ENCODE measurements at places on chromosomes 3 and 15.

DNA sequence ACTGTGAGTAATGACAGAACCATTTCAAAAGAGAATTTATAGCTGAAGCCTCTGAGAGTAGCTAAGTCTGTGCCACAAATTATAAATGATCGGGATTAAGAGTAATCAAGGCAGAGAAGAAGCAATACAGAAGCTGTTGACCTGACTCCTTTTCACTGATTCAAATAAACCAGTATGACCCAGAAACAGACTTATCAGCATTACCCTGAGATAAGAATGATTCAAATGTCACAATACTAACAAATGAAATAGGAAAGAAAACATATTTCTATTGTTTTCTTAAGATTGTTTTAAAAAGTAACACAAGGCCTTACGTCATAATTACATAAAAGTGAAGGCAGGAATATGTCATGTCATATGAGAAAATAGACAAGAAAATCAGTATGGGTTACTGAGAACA is 1534.6 kb downstream of the SI start:
- no peak for DNase-seq

DNA sequence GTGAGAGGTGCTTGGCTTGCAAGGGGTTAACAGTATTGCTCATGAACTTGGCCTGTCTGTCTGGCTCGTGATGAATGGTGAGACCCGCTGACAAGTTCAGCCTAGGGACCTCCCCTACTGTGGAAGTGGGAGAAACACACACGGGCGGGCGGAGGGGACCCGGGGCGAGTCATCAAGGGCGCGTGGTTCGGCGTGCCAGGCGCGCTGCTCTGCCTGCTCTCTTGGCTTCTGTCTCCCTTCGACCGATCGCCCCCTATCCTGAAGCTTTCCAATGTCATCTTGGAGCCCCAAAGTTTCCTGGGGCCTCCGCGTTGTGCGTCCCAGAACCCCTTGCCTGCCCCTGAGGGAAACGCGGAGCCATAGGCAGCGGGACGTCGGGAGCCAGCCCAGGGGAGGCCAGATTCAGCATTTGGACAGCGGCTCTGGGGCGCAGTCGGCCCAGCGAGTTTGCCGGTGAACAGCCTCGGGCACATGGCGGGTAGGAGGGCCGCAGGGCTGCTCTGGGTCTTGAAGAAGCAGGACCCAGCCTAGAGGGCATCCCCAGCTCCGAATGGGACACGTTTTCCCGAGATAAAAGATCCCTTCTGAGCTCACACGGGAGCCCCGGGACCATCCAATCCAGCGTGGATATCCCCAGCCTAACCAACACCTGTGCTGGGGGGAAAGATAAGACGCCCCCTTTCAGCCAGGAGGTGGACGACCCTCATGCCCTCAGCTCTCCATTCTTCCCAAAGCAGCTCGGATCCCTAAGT is 27.0 kb upstream of the POLG start:
- DNase-seq, result peak; percentile 58

GRCh38 chr3:185651971-185652370 is 65.9 kb downstream of the SENP2 start:
- DNase-seq, result no peak

DNA sequence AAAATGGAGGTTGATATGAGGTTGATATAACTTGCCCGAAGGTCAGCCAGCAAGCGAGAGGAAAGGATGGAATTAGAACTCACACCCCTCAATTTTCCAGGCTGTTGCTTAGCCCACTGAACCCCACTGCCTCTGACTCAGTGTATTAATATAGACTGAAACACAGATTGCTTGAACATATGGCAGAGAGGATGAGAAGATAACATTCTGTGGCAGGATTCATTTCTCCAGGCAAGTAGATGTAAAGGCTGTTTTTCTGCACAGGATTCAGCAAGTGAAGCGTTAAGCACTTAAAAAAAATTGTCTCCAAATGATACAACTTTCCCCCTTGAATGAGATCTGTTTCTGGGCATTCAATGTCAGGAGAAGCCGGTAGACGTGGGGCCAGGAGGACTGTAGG is 335.2 kb downstream of the GAP43 start:
- DNase-seq, result no peak

DNA sequence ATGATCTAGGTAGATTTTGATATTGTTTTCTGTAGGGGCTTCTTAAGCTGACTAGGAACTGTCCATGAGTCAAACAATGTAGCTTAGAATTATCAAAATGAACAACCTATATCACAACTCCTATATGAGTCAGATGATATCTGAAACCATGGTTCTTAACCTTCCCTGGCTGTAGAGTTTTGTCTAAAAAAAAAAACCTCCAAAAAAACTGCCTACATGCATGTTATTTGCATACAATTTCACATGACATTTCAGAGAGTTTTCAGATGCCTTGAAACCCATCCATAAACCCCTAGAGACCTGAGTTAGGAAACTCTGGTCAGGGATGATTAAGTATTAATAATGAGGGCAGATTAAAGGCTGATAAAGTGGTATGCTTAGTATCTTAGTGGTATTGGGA is 157.0 kb downstream of the CHST2 start:
- no peak for DNase-seq

GRCh38 chr3:17144665-17144993 is 259.9 kb downstream of the PLCL2 start:
- DNase-seq, result no peak

DNA sequence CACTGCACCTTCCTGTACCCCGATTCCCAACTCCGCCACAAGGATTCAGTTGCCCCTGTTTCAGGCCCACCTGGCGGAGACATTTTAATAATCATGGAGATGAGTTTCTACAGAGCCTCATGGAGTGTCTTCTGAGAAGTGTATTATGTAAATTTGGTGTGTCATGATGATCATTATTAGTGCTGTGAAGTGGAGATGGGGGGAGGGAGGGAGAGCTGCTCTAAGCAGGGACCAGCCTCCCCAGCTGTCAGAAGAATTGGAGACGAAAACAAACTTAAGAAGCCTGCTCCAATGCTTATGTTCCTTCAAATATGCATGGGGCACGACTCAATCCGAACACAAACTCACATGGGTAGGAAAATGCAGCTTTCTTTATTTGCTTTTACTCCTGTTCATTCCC is 127.8 kb downstream of the EPHB1 start:
- no peak for DNase-seq

DNA sequence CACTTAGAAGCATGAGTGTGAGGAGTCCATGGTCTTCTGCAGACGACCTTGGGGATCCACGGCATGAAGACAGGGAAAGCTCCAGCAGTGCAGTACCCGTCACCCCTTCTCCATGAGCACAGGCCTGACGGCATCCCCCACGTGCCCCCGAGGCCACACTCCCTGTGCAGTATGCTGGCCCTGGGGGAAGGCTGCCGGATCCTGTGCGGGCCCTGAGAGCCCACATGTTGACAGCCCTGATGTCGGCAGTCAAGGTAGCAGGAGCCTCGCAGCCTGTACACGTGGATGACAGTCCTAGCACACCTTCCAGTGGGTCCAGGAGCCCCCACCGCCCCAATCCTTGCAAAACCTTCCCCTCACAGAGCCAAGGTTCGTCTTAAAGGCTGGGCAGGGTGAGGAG is 195.3 kb downstream of the ATP10A start:
- DNase-seq, result no peak

DNA sequence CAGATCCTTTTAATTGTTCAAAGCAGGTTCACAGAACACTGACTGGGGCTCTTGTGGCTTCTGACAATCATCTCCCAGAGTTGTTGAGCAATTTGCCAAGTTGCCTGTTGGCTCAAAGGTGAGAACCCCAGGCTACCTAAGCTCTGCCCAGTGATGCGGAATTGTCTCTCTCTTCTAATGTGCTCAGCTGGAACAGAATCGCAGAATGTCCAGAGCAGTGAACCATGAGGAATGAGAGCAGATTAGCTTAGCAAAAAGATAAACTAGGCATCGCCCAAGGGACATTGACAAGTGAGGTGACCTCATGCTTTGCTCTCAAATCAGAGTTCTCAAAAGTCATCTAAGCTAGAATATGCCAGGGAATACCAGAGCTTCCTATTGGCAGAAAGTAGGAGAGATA is 148.1 kb downstream of the WDR76 start:
- DNase-seq, result no peak

DNA sequence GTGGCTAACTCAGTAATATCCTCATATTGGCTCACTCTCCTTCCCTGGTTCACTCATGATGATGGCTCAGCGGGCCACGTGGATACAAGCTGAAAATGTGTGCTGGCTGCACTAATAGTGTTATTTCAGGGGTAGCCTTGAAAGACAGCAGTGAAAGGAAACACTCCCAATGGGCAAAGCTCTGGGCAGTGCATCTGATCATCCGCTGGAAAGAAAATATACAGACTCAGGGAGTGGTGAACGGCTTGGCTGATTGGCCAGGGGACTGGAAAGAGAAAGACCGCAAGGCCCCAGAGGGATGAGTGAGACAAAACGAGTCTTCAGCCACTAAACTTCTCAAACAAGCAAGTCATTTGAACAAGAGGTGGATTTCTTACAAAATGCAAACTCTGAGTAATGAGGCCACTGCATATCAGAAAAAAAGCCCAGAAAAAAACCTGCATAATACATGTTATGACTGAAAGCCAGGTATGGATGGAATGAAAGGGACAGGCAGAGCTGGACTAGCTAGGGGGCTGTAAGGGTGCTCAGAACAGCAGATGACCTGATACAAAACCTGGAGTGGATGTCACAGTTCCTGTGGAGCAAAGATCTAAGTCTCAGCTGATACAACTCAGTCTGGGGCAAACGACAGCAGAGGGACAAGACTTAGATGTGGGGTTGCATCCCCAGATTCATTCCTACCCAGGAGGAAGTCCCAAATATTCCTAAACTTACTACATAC is 33.3 kb downstream of the CMTM6 start:
- DNase-seq, result no peak

GRCh38 chr15:42623951-42624350 is 48.5 kb downstream of the STARD9 start:
- DNase-seq, result no peak

GRCh38 chr3:187783098-187783497 is 37.8 kb upstream of the BCL6 start:
- no peak for DNase-seq

DNA sequence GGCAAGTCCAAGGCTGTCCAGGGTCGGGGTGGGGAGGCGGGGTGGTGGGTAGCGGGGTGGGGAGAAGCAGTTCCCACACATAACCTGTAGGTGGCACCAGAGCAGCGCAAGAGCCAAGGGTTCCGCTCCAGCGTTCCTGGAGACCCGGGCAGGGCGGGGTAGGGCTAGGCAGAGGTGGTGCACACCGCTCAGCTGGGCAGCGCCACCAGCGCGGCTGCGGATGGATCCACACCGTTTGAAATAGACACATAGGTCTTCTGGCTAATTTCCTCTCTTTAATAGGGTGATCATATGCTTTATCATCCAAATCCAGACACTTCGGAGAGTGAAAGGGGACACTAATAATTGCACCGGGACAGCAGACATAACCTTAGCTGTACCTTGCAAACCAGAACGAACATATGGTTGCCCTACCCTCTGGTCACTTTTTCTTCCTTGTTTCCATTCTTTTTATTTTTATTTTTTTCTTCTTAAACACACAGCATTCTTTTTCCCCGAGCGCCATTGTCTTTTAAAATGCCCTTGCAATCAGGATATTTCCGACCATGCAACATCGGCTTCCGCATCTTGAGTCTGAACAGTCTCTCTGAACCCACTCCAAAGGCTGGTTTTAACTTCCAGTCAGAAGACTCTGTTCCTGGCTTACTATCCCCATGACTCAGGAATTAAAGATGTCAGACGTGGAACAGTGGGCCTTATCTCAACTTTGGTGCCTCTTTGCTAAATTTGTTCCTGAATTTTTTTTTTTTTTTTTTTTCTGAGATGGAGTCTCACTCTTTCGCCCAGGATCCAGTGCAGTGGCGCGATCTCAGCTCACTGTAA is 12.5 kb upstream of the ZSCAN2 start:
- DNase-seq, result peak; percentile 83

DNA sequence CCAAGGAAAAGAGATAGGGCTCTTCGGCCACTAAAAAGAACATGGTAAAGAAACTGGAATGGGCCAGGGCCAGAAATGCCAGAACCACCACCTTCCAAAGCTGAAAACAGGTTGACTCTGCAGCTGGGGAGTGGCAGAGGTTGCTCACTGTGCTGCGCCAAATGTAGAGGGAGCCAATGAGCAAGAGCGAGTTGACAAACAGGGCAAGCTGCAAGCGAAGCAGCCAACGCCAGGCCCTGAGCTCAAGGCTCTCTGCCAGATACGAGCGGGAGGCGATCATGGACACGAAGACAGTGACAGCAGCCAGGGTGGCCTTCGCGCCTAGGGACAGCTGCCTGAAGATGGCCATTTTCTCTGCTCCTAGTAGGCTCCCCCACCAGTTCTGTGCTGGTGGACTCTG is 3.1 kb downstream of the GLB1 start:
- DNase-seq, result no peak

DNA sequence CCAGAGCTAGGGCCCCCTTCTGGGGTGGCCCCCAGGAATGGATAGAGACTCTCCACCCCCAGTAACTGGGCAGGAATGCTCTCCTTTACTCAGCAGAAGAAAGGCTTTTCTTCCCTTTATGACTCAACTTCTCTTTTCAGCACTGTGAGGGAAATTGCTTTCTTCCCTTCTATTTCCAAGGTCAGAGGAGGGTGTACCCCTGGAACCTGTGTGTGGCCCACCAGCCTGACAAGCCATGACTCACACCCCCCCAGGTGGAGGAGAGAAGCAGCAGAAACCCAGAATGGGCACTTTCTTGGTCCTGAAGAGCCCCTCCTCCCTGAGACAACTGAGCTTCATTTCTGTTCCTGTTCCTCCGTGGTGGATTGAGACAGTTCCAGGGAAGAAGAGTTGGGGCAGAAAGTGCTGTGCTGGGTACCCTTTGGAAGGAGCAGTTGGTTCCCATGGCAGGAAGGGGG is 2.7 kb upstream of the ANKRD63 start:
- DNase-seq, result no peak

DNA sequence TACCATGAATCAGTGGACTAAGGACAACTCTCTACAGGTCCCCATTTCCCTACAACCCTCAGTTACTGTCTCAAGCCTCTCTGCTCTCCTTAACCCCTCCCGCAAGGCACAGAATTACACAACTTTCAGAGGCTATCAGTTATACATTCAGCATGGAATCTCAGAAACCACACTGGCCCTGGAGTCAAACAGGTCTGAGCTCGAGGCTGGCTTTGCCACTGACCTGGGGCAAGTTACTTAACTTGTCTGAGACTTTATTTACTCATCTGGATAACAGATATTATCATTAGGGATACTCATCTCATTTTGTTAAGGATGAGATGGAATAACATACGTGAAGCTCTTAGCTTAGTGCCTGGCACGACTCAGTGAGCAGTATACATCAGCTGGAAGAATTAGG is 95.2 kb downstream of the WDR76 start:
- no peak for DNase-seq

DNA sequence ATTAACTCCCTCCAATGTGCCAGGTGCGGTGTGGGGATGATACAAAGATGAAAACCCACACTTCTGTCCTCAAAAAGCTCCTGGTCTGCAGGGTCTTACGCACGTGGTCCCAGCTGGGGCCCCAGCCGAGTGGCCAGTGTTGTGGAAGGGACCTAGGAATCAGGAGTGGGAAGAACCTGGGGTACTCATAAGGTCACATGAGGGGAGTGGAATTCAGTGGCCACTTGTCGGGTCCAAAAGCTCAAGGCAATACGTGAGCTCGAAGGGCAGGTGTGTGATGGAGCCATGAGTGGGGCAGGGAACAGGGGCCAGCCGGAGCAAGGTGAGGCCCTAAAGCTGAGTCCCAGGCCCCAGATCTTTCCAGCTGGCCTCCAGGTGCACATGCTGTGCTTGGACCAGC is 260.0 kb upstream of the LYSMD4 start:
- no peak for DNase-seq

Data from MM.1S (cell line).